ENCODE measurements at places on chromosomes 1 and 21.

GRCh38 chr1:115882913-115883902 lies 42.3 kb upstream of the NHLH2 start:
- no peak for DNase-seq

- no peak for DNase-seq
Observed at GRCh38 chr1:168447871-168448270, 95.9 kb downstream of the XCL2 start.

DNA sequence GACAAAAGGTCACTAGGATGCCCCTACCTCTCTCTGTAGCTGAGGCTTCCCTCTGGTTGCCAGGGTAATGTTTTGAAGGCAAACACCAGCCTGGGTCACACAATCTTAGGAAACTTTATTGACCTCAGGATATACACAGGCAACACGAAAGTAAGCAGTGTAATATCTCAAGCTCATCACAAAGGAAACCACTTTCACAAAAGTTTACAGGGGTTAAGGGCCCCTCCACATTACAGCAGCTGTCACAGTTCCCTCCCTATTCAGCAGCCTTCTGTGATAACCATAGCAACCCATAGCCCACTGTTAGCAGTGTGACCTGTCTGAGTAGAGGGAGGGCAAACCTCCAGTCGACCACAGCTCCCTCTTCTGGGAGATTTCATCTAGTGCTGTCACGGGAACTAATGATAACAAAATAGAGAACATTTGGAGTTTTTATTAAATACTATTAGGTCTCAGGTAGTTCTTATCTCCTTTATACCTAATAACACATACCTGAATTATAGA lies 149.8 kb downstream of the PTPRC start:
- DNase-seq = no peak

DNA sequence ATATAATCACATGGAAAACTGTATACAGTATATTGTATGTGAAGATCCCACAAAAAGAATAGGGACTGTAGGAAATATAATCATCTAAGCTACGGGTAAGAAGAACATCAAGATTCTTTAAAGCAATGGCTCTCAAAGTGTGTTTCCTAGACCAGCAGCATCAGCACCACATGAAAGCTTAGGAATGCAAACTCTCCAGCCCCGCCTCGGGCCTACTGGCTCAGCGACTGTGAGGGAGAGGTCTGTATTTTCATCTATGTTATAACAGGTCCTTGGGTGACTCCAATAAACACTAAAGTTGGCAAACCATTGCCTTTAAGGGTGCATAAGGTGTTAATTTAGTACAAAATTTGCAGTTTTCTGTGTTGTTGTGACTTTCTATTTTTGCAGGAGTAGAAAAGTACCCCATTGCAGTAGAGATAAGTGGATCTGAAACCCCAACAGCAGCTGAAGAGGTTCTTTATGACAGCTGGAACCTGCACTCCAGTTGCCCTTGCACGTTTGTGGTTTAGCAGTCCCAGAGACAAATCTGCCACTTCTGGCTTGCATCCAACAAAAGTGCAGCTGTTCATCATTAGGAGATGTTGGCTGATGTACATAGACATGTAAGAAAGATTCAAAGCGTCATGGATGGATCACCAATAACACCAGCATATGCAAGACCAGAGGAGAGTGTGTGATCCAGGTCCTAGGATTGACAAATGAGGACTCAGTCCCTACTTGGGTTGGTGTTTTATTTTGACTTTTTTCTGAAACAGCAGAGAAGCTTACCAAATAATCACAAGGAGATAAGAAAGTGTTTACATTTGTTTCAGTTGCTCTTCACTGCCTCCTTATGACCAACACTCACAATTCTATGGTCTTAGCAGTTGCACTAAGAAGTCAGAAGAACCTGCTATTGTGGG lies 15.9 kb upstream of the IFNAR1 start:
- no peak for DNase-seq

DNA sequence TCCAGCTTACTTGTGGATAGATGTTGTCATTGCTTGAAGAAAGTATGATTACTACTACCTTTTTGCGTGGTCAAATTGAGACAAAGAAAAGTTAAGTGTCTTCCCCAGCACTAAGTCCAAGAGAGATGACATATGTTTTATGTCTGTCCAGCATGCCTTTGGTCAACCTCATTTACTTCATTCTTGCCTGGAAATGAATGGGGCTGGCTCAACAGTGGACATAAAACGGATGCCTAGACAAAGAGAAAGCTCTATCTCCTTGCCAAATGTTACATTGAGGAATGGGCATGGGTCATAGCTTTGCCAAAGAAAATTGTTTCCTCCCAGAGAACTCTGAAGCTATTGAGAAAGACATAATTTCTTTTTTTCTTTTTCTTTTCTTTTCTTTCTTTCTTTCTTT lies 82.4 kb upstream of the PLPPR4 start:
- no peak for DNase-seq

GRCh38 chr1:53644909-53645689 lies 93.9 kb downstream of the GLIS1 start:
- no peak for DNase-seq

DNA sequence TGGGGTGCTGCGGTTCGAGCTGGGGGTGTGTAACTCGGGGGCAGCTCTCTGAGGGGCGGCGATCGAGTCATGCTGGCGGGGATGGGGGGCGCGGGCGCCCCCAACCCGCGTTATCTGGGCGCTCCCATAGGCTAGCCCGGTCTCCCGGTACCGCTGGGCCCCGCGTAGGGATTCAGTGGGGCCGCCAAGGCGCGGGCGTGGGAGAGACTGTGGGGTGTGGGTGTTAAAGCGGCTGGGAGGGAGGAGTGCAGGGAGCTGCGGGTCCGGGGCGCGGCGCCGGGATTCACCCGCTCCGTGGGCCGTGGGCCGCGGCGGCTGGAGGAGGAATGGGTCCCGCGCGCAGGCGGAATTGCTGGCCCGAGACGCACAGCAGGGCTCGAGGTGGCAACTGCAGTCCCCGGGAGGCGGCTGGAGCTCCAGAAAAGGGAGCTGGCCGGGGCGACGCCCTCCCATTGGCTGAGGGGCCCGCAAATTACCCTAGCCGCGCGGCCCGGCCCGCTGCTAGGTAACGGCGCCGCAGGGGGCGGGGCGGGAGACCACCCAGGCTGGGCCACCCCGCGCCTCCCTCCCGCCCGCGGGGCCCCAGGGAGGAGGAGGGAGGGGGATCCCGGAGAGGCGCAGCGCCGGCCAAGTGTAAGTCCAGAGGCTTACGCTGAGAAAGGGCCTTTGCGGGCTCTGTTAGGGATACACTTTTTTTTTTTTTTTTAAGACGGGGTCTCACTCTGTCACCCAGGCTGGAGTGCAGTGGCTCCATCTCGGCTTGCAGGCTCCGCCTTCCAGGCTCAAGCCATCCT lies at the start of gene PTCH2:
Gene PTCH2 (minus strand): TSS at position 392 of the 794 bp plus-strand sequence. CDS start 321 bp downstream, at position 71.
- no peak for DNase-seq

DNA sequence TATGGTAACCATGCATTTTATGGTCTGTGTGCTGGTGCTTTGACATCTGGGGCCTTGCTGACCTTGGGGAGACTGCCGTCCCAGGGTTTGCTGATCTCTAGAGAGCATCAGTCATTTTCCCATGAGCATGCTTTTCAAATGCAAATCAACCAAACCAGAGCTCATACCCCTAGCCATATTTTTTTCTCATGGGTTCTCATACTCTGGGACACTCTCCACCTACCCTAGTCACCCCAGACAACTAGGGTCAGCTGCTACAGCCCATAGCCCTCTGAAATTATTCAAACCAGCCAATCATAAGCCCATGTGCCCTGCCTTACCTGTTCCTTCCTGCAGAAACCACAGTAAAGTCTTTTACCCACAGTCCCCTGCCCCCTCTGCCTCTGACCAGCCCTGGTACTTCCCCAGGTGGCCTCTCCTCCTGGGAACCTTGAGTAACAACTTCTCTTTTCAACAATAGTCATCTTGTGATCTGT lies 132.0 kb downstream of the MAP3K21 start:
- no peak for DNase-seq

- peak; percentile 86 for DNase-seq
Observed at GRCh38 chr1:54371942-54372275, 34.3 kb downstream of the SSBP3 start.

DNA sequence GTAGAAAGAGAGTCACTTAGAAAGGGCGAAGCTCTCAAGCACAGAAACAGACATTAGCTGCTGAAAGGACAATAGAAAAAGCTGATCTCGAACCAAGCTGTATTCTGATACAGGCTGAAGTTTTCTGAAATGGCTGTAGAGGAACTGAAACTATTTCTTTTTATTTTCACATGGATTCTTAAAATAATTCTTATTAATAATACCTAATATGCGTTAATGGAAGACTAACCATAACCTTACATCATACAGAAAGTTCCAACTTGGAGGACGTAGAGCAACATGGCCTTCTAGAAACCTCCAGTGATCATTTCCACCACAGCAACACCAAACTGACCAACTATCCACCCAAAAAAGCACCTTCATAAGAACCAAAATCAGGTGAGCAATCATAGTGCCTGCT lies 52.8 kb upstream of the ACADM start:
- DNase-seq = no peak

DNA sequence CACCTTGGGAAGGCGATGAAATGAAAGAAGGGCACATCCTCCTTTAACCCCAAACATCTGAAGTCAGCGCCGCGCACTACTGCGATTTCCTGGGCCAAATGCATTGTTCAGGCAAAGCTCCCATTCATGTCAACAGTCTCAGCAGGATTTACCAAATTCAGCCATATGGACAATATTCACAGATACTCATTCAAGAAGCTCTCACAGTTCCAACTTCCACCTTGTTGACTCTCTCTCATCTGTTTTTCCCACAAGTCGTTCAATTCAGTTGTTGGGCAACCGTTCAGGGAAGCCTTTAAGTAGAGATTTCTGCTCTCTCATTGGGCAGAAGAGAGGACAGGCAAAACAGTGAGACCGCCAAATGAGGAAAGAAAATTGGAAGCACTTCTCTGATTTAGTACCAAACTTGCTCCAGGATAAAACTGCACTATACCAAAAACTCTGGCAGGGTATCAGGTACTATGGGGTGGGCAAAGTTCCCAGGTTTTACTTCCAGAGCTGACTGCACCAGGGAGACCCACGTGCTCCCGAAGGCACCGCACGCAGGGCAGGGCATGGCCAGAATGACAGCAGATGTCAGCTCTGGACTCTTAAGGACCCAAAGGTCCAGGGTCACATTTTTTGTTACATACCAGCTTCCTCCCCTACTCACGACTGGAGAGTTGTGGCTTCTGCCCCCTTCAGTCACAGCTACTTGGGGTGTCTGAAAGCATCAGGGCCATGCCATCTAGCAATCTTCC lies 668.8 kb downstream of the KIF26B start:
- no peak for DNase-seq

DNA sequence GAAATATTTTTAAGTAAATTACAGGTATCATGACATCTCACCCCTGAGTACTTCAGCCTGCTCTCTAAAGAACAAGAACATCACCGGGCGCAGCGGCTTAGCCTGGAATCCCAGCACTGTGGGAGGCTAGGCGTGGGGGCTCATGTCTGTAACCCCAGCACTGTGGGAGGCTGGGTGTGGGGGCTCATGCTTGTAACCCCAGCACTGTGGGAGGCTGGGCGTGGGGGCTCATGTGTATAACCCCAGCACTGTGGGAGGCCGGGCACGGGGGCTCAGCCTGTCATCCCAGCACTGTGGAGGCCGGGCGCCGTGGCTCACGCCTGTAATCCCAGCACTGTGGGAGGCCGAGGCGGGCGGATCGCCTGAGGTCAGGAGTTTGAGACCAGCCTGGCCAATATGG lies 7.7 kb upstream of the CDK11B start:
- DNase-seq = no peak

DNA sequence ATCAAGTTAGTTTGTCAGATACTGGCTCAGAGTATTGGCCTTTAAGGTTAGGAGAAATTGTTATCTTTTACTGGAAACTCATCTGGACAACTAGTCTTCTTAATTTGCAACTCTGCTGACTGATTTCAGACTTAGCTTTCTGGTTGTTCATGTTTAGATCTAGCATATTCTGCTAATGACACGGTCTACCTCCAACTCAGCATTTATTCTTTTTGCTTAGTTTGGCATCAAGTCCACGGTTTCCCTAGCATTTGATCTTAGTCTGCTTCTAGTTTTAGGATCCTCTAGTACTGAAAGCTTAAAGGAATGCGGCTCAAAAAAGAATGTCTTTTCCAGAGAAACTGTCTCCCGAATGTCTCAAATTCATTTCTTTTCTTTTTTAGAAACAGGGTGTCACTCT lies 75.6 kb upstream of the SLFNL1 start:
- DNase-seq = no peak

- peak; percentile 29 for DNase-seq
Observed at GRCh38 chr21:16084776-16085364, 355.1 kb downstream of the USP25 start.

DNA sequence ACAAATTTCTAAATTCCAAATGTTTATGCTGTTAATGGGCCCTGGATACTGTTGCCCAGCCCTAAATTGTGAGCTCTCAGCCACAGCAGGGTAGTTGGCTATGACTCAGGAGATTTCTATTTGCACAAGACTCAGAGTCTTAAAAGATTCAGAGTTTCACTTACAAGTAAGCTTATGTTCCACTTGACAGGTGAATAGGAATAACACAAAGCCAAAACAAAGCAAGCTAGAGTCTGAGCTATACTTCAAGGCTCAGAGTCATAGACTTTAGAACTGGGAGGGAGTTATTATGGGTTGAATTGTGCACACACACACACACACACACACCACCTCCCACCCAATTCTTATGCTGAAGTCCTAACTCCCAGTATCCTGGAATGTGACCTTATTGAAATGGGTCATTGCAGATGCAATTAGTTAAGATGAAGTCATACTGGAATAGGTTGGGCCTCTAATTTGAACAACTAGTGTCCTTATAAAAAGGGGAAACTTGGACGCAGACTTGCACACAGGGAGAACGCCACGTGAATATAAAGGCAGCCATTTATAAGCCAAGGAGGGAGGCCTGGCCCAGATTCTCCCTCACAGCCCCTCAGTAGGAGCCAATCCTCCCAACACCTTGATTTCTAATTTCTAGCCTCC lies 30.2 kb downstream of the PRDX6 start:
- DNase-seq = peak; percentile 91

DNA sequence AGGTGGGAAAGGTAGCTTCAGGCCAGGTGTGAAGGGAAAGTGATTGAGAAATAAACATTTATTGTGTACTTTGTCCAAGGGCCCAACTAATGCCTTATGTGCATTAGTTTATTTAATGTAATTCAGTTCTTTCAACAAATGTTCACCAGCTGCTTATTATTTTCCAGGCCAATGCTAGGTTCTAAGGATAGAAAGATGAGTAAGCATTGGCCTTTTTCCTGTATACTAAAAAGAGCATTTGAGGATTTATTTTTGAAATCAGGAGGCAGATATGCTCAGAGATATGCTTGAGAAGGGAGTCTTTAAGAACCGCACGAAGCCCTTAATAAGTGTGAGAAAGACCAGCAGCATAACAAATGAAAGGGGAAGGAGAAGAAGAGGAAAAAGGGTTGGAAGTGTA lies 32.0 kb downstream of the CLCA1 start:
- DNase-seq = no peak
